Regular cardiac myocyte (primary cell): ENCODE measurements at places on chromosomes 2 and 18. TPM values are rescaled to one million over a fixed set of nuclear protein-coding genes. Genes with fewer than 3 reads are reported as not detected.

SLC5A7 gene
- total RNA-seq, result not detected in 2 replicates

ABCG8 gene
- not detected in 2 replicates for total RNA-seq

CCDC148 gene
- 0.77 and 2.0 TPM in 2 replicates for total RNA-seq

TNFAIP6 gene
- total RNA-seq, result 34.5 and 69.3 TPM in 2 replicates

GAL3ST2 gene
- total RNA-seq, result 0.19 and 0.85 TPM in 2 replicates

C18orf54 gene
- total RNA-seq, result 3.1 and 9.8 TPM in 2 replicates

REG3G gene
- not detected in 2 replicates for total RNA-seq

ALK gene
- total RNA-seq, result under 0.01 TPM in 1 of 2 replicates, not detected in the other

ANKRD62 gene
- total RNA-seq, result under 0.01 TPM in 1 of 2 replicates, not detected in the other

DYNAP gene
- total RNA-seq, result not detected in 2 replicates

SERPINB12 gene
- total RNA-seq, result not detected in 2 replicates

MEP1B gene
- under 0.01 TPM in 1 of 2 replicates, not detected in the other for total RNA-seq

ERFE gene
- total RNA-seq, result 1.2 and 2.8 TPM in 2 replicates

GPR155 gene
- total RNA-seq, result 4.4 and 13.2 TPM in 2 replicates

RND3 gene
- 284 and 750 TPM in 2 replicates for total RNA-seq

ALKAL2 gene
- under 0.01 TPM in 1 of 2 replicates, not detected in the other for total RNA-seq

LYPD6 gene
- total RNA-seq, result under 0.01 and 0.77 TPM in 2 replicates

C2orf81 gene
- 0.58 and 1.1 TPM in 2 replicates for total RNA-seq

CHST9 gene
- total RNA-seq, result under 0.01 TPM in 2 replicates

VSNL1 gene
- total RNA-seq, result 0.38 and 0.85 TPM in 2 replicates

PLEKHA3 gene
- total RNA-seq, result 6.5 and 10.7 TPM in 2 replicates

AGBL5 gene
- total RNA-seq, result 14.9 and 19.7 TPM in 2 replicates

SERPINB11 gene
- not detected in 2 replicates for total RNA-seq

ANO7 gene
- 0.38 and 0.85 TPM in 2 replicates for total RNA-seq

DOK6 gene
- 0.77 and 3.7 TPM in 2 replicates for total RNA-seq

WBP1 gene
- 39.1 and 58.9 TPM in 2 replicates for total RNA-seq

HOXD13 gene
- total RNA-seq, result not detected in 2 replicates

CCDC68 gene
- total RNA-seq, result 5.0 and 5.9 TPM in 2 replicates

NCKAP5 gene
- total RNA-seq, result 5.0 and 9.9 TPM in 2 replicates

COL3A1 gene
- 1,261 and 4,792 TPM in 2 replicates for total RNA-seq

ZAP70 gene
- total RNA-seq, result 0.28 TPM in 1 of 2 replicates, not detected in the other

CYP1B1 gene
- 33.9 and 165 TPM in 2 replicates for total RNA-seq

SP5 gene
- not detected in 2 replicates for total RNA-seq

ALPP gene
- total RNA-seq, result not detected in 2 replicates

C2orf78 gene
- total RNA-seq, result not detected in 2 replicates

LIMS4 gene
- 8.1 and 14.1 TPM in 2 replicates for total RNA-seq

DAW1 gene
- total RNA-seq, result 24.2 and 31.6 TPM in 2 replicates

PLGLB1 gene
- not detected in 2 replicates for total RNA-seq

CRYGC gene
- not detected in 2 replicates for total RNA-seq

C2orf66 gene
- under 0.01 TPM in 1 of 2 replicates, not detected in the other for total RNA-seq

ZNF236 gene
- 8.7 and 9.4 TPM in 2 replicates for total RNA-seq

SLC25A12 gene
- 16.6 and 21.1 TPM in 2 replicates for total RNA-seq

AAK1 gene
- 19.4 and 21.1 TPM in 2 replicates for total RNA-seq

RBM43 gene
- total RNA-seq, result 2.7 and 6.2 TPM in 2 replicates

B3GNT7 gene
- under 0.01 and 0.56 TPM in 2 replicates for total RNA-seq

SNORC gene
- total RNA-seq, result 0.19 and 0.56 TPM in 2 replicates

UGT1A4 gene
- total RNA-seq, result 0.28 TPM in 1 of 2 replicates, not detected in the other

PTCD3 gene
- 63.3 and 116 TPM in 2 replicates for total RNA-seq
